ENCODE measurements at places on chromosomes 5 and 9.

- no peak for DNase-seq
Measured at GRCh38 chr5:89733772-89734171, 675.8 kb downstream of the CETN3 start.

DNA sequence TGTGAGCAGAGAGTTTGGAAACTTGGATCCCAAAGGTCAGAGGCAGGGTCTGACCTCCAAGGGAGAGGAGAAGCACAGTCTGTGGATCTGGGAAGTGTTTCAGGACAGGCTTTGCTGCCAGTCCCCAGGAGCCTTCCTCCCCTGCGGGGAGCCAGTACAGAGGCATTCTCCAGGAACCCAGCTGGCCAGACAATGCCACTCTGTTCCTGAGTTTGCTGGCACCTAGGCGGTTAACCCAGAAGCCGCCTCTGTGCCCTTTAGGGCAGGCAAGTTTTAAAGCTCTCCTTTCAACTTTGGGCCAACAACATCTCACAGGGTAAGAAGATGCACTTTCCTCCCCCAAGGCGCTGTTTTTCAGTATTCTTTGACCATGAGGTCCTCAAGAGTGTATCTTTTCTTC is 37.0 kb upstream of the FGF1 start:
- no peak for DNase-seq

DNA sequence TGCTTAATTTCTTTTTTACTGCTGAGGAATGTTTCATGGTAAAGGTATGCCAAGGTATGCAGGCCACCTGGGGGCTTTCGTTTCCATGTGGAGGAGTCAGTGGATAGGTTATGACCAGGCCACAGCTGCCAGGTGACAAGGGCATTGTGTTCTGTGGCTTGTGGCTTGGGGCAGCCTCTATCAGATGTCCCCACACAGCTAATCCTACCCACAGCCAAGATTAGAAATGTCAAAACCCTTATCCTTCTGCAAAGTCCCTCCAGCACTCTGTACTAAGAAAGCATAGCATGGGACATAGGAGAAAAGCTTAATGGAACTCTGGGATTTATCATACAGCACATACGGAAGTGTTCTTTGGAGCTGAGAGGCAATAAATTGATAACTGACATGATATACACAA is 171.2 kb upstream of the S1PR3 start:
- no peak for DNase-seq

DNA sequence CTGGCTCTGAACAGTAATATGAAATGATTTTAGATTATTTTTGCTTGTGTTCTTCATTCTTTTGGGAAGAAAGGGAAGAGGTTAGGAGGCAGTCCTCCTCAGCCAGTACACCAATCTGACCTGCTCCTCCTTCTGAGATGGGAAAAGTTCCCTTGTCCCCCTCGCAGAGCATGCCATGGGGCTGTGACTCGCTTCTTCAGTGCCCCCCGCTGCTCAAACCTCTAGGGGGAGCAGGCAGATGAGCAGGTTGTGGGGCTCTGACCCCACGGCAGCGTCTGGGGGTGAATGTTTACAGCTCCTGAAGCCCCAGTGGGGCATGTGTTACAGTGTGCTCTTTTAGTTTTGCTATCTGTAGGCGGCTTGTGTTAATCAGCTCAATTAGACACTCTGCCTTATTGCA is 50.9 kb upstream of the KLF9 start:
- no peak for DNase-seq

DNA sequence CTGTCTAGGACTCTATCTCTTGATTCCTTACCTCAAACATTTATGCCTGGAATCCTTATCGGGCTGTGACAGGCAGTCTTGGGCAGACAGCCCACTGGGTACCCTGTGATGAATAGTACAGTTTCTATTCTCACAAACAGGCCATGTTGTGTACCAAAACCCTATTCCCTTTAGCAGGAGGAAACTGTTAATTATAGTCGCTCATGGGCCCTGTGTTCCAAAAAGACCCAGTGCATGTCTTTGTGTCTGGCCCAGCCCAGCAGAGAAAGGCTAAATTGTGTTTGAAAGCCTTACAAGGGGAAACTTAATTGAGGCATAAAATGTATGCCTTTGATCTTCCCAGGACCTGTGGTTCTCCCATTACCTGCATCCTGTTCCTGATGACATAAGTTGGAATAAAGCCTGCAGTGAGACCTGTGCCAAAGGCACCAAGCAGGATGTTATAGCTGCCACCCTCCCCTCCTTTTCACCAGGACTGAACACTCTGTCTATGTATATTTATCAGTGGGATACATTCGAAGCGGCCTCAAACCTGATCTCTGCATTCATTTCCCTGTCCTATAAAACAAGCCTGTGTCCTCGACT is 43.3 kb downstream of the TLR4 start:
- DNase-seq: no peak

DNA sequence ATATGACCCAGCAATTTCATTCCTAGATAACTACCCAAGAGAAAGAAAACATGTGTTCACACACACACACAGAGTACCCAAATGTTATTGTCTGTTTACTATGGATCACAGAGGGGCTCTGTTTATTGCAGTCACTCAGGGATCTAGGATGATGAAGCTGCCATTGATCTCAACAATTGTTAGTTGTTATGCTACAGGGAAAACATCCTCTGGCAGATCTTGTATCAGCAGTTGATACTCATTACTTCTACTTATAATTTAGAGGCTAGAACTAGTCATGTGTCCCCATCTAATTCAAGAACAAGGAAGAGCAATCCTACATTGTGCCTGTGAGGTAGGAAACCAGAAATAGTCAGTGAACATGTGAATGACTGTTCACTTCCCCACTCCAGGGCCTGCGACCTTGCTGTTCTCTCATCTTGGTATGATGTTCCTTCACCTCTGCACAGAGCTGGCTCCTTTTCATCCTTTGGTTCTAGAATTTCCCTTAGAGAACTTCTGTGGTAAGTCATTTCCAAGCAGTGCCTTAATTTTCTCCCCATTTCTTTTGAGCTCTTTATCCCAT is 30.3 kb downstream of the NMUR2 start:
- DNase-seq: no peak

DNA sequence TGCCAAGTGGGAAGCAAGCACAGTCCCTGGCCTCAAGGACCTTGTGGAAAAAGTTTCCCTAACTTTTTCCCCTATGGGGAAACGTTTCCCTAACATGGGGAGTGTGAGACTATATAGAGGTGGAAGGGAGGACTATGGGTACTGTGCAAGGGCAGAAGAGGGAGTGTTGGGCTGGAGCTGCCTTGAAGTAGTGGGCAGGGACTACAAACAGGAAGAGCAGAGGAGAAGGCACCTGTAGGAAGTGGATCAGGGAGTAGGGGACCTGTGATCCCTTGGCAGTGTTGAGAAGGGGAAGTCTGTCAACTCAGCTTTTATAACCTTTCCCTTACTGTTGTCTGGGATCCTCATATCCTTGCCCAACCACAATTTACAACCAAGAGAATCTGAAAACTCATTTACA is 1.4 kb downstream of the CMYA5 start:
- no peak for DNase-seq

DNA sequence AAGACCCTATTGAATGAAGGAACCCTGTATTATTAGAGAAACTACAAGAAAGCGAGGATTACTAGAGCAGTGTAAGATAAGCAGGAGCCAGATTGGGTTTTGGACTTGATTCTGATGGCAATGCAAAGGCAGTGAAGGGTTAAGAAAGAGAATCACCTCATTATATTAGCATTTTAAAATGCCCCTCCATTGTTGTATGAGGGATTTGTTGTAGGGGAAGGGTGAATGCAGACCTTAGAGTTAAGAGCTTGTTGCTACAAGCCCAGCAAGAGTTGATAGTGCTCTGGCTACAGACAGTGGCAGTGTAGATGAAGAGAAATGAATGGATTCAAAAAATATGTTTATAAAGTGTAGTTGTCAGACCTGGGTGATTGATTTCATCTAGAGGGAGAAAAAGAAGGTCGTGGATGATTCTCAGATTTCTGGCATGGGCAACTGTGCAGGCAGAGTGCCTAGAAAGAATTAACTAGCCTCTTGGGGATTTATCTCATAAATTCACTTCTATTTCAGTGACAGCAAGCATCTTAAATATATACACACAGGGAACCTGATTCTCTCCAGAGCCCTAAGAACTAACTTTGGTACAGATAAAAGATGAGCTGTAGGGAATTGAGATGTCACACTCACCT is 344.8 kb downstream of the ARRDC3 start:
- DNase-seq: no peak

GRCh38 chr5:141902015-141902814 is 21.5 kb upstream of the DELE1 start:
- no peak for DNase-seq

DNA sequence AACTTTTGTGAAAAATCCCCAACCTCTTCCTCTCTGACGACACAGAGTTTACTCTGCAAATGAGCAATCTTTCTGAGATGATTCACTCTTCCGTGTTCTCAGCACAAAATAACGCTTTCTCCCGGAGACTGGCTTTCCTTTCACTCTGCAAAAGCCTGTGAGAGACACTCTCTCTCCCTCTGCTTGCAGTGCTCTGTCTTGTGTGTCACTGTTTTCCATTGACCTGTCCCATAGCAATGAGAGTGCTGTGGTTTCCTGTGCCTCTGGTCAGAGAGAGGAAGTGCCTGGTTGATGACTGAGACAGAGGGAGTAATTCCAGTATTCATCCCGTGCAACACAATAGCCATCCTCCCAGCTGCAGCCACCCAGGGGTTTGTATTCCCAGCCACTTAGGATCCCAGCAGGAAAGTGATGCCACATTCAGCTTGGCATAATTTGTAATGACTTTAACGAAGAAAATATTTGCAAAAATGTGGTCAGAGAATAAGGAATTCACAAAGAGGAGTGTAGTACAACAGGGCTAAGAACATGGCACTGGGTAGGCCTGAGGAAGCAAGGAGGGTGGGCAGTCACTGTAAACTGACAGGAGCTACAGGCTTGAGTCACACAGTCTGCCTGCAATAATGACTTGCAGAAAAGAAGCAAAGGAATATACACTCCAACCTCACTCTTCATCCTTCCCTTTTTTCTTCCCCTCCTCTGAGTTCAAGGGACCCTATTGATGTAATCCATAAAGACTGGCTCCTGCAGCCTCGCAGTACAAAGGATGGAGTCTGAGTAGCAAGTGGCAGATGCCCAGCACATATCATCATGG is 463.5 kb upstream of the RGMB start:
- peak; percentile 97 for DNase-seq

DNA sequence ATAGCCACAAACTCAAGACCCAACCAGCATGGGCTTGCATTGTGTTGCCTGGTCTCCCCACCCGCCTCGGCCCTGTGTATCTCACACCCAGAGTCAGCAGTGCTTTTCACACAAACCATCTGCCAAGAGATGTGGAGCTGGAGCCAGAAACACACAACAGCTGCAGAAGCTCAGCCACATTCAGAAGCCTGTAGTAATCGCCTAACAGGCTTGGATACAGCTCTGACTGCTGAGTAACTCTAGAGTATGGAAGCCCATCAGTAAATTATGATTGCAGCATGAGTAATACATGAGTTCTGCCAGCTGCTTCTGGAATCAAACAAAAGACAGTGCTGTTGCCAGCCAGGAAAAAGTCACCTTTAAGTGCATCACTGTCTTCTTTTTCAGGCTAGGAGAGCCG is 16.0 kb downstream of the TEK start:
- DNase-seq: peak; percentile 74

GRCh38 chr5:83469075-83469474 is 2.5 kb upstream of the VCAN start:
- no peak for DNase-seq

DNA sequence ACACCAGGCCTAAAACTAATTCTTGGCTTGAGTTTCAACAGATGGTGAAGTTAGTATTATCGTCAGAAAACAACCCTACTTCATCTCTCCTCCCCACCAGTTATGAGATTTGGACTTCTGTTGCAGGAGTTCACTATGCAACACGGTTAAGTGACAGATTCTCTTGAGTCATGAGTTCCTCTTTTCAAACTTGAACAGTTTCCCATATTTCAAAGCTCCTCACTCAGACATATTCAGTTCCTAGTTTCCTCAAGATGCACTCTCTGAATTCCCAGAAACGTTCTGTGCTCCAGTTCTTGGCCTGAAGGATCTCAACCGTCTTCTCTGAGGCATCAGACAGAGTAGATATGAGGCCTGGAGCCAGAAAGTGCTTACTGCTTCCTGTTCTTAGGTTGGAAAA is 7.3 kb upstream of the PTGER4 start:
- DNase-seq: no peak

DNA sequence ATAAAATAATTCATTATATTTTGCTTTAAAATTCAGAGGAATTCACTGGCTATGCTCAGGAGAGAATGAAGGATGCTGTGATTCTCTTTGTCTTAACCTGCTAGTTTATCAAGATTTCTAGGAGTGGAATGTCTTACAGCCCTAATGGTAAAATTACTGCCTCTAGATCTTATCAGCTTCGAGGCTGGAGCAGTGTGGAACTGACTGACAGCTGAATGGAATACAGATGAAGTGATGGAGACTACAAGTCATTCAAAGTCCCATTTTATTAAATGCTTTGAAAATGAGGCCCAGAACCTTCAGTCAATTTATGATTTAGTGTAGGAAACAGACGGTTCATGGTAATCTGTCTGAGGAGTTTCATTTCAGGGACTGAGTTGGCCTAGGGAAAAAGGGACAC is 202.1 kb downstream of the RFX3 start:
- no peak for DNase-seq

- no peak for DNase-seq
Measured at GRCh38 chr5:172494630-172495505, 40.5 kb upstream of the SH3PXD2B start.

- DNase-seq: no peak
Measured at GRCh38 chr5:172569861-172570558, 71.1 kb upstream of the NEURL1B start.

GRCh38 chr5:72628771-72629371 is 121.7 kb upstream of the ZNF366 start:
- DNase-seq: no peak

- no peak for DNase-seq
Measured at GRCh38 chr5:128965638-128966302, 482 bp downstream of the SLC27A6 start.

GRCh38 chr9:34675869-34676268 is 13.4 kb upstream of the CCL27 start:
- no peak for DNase-seq

GRCh38 chr5:176832162-176832561 is 21.8 kb downstream of the UNC5A start:
- no peak for DNase-seq

- no peak for DNase-seq
Measured at GRCh38 chr9:88053856-88054501, 79.6 kb upstream of the CDK20 start.

Measured in RCC 7860 (cell line).